GM12865 (cell line): ENCODE measurements at places on chromosomes 2 and 18.

GRCh38 chr18:53798516-53798915 is 426.0 kb downstream of the MBD2 start:
- no peak for DNase-seq

DNA sequence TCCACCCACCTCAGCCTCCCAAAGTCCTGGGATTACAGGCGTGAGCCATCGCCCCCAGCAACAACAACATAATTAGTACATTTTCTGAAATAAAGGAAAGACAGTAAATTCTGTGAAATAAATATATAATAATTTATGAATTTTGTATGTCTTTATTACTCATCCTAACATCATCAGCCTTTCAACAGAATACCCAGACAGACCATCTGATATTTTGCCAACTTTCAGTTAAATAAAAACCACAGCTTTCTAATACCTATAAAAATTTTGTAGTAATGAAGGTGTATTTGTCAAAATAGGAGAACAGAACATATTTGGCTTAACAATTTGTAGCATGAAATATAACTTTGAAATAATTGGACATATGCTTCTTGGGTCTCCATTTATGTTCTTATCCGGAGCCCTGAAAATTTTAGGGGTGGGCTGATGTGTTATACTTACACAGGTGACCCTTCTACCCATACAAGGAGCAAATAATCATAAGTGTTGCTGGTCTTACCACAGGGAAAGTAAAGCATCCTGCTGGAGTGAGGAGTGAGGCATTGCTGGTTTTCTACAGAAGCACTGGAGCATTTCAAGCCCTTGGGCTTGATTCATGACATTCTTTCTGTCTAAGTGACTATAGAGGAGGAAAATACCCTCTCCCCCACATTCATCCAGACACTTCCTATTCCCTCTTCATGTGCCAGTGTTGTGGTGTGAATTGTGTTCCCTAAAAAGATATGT is 99.3 kb downstream of the SPOPL start:
- no peak for DNase-seq

- DNase-seq = no peak
Measured at GRCh38 chr2:71730785-71731383, 277.5 kb downstream of the DYSF start.

- no peak for DNase-seq
Measured at GRCh38 chr2:204545861-204546735, 823 bp downstream of the PARD3B start.

DNA sequence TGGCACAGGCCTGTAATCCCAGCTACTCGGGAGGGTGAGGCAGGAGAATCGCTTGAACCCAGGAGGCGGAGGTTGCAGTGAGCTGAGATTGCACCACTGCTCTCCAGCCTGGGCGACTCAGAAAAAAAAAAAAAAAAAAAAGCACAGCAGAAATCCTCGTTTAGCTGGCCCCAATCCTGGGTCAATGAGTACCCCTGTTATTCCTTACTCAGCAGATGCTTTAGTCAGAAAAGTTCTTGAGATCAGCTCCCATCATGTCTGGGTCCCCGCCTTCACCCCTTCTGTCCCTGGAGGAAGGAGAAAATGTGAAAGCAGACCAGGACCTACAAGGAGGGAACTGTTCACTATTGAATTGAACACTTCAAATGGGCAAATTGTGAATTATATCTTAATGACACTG is 16.4 kb upstream of the KCNG3 start:
- DNase-seq = no peak

DNA sequence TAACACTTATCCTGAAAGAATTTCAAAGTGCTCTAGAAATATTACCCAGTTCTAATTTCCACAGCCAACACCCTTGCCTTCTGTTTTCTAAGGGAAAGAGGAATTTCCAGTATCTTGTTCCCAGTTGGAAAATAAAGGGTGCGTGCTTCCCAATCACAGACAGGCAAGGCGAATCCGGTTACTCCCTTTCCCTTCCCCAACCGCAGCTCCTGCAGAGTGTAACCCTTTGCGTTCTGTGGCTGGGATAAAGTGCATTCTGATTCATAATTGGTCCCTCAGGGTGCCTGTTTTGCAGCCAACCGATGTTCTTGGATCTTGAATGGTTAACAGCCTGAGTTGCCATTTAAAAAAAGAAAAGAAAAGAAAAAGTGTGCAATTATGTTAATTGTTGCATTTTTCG is 40.6 kb upstream of the PGAP1 start:
- no peak for DNase-seq

DNA sequence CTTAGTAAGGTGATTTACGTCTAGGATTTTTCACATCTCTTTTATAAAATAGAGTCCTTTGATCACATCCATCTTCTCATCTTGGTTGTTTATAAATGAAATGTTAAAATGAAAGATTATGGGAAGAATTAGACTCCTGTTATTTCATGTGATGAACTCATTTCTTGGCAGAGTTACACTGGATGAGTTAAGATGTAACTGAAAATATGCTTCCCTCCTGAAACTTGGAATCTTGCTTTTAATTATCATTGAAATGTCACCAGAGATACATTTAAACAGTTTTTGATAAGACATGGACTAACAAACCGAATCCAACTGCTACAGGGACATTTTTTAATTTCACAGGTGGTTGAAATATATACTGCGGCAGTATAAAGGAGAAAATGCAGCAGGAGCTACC is 274.0 kb downstream of the DLGAP1 start:
- DNase-seq = no peak

GRCh38 chr18:58258692-58259342 is 214.8 kb downstream of the NEDD4L start:
- no peak for DNase-seq

GRCh38 chr2:191105082-191105481 is 45.7 kb downstream of the STAT4 start:
- no peak for DNase-seq

DNA sequence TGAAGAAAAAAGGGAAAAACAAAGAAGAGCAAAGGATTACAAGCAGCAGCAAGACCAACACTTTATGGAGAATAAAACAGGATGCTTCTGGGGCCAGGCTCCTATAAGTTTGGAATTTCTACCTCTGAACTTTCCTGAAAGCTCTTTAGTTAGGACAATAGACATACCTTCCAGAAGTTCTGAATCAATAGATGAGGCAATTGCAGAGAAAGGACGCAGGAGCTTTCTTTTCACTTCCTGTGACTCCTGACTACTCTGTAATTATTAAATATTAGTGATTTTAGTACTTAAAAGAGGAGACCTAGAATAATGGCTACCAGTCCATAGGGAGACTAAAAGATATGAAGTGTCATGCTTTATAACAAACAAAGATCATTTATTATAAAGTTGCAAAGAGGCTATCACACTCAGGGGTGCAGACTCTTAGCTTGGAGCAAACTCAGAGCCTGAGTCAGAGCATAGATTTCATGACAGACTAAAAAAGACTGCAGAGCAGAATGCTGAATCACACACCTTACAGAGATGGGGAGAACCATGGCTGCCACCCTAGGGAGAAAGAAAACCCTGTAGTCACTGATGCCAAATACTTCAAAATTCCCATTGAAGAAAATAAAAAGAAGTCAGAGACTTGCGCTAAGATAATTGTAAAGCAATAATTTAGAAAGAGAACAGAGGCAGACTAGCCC is 52.5 kb upstream of the FAM136A start:
- no peak for DNase-seq

- no peak for DNase-seq
Measured at GRCh38 chr18:10916865-10917264, 232.5 kb downstream of the PIEZO2 start.

DNA sequence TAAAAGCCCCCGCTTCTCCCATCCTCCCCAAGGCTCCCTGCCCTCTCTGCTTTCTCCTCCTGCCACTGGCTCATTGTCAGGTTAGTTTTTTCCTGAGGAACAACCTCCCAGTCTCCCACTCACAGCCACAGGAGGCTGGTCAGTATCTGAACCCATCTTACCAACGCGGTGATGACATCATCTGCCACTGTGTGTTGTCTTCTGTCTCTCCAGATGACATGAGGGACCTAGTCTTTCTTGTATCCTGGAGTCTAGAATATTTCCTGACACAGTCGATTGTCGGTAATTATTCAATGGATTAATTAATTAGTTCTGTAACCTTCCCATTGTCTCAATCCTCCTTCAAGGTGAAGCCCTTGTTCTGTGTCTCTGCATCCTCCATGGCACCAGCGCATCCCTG is 290.2 kb downstream of the GALR1 start:
- DNase-seq = no peak

DNA sequence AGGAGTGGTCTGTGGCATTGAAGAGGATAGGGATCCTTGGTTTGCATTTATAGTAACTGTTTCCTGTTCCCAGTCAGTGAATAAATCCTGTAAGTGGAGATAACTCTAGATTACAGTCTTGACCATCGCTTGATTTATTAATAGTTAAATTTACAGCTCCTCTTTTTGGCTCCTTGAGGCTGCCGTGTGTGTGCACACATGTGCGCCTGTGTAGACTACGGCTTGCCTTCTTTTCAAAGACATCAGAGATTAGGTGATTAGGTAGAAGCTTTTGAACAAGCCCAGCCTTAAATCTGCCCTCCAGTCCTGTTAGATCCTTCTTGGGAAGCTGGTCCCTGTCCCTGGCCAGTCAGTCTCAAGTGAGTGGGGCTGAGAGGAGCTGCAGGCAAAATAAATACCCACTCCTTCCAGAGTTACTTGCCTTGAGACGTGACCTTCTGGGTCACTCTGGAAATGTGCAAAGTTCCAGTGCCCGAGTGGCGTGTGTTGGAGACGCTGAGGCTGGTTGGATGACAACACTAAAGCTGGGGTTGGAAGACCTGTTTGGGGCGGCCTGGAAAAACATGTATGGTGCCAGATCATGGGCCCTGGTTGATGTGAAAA is 32.0 kb downstream of the TCF7L1 start:
- no peak for DNase-seq

GRCh38 chr2:95308426-95308990 is 11.4 kb downstream of the KCNIP3 start:
- no peak for DNase-seq

- peak; percentile 64 for DNase-seq
Measured at GRCh38 chr18:57630754-57631595, 9.3 kb upstream of the NARS1 start.

DNA sequence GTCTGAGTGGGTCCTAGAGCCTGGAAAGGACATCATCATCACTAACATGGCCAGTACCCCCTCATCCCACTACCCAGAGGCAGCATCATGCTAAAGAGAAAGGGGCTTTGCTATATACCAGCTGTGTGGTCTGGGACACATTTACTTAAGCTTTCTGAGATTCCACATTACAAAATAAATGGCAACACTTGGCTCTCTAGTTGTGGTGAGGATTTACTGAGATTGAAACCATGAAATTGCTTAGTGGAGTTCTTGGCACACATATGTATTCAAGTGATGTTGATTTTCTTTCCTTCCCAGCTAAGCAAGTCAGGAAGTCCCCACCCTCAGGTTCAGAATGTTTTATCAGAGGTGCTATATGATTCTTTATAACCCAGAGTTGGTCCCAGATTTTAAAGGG is 362.0 kb downstream of the CLIP4 start:
- no peak for DNase-seq

GRCh38 chr2:222399038-222399783 is 25.1 kb upstream of the SGPP2 start:
- DNase-seq = no peak

GRCh38 chr2:173984866-173985604 is 19.9 kb upstream of the SP3 start:
- no peak for DNase-seq

DNA sequence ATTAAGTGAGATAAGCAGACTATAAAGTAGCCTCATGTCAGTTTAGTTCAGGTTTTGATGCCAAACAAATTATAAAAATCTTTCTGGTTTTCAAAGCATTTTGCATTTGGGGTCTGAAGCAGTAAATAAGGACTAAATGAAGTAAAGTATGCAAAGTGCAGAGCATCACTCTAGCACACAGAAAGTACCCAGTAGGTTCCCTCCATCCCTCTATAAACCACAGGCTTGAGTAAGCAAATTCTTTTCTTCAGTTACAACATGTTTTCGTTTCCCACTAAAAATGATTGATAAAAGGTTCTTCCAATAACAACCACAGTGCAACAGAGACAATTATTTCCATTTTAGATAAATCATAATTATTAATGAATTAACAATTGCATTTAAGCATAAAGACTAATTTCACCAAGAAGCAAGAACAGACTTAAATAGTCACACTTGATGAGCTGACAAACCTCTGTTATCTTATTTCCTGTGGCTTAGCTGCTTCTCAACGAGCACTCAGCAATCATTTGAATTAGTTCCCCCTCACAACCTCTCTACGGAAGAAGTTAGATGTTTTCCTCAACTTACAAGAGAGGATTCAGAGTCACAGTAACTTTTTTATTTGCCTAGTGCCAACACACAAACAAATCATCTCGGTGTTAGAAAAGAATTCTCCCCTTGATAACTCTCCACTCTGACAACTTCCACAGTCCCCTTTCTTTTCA is 249.8 kb downstream of the NBAS start:
- peak; percentile 29 for DNase-seq

GRCh38 chr2:227374158-227374557 is 4.9 kb downstream of the TM4SF20 start:
- DNase-seq = peak; percentile 47

DNA sequence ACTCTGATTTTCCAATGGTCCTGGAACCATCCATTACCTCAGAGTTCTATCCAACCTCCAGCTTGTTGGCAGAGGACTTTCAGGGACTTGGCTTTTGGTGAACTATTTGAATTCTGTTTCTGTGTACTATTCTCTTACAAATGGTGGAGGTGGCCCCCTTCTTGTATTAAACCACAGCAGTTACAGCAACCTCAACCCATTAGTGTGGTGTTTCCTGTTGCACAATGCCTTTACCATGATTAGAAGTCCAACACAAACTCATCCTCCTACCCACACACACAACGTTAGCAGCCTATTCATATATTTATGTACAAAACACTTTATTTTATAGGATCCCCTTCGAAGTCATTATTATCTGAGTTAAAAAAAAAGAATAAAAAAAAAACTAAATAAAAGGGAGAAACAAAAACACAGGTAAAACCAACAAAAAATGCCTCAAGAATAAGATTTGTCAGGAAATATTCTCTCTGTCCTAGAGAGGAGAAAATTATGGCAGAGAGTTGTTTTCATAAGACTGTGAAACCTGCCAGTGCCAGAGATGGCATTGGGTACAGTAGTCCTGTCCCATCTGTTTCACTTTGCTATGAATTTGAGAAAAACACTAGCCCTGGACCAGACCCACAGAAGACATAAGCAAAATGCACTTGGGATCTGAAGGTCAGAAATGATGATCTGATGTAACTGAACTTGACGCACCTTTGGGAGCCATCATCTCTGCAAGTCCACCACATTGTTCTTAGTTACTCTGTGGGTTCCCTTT is 1896.0 kb upstream of the PIK3C3 start:
- DNase-seq = no peak

GRCh38 chr2:219803294-219803693 is 175.9 kb downstream of the SLC4A3 start:
- DNase-seq = no peak

GRCh38 chr18:54268751-54269150 is 566 bp upstream of the POLI start:
- no peak for DNase-seq

- DNase-seq = no peak
Measured at GRCh38 chr2:23687214-23687613, 239.7 kb downstream of the ATAD2B start.
